ENCODE measurements at places on chromosomes 6 and 20. TPM values are rescaled to one million over a fixed set of nuclear protein-coding genes. Genes with fewer than 3 reads are reported as not detected.
A peak's percentile ranks its signal among the peaks of the same experiment; 100 is the strongest.

- no peak overlapping the region for H3K4me3 ChIP-seq
- H3K4me1 ChIP-seq, result no peaks in the 10 kb centered on the region
- DNase-seq, result no peak
- no peaks in the 10 kb centered on the region for H3K36me3 ChIP-seq
- H3K27ac ChIP-seq, result no peak overlapping the region
Observed at GRCh38 chr6:38427492-38428210, 212.1 kb downstream of the BTBD9 start.

The DACT2 gene
- total RNA-seq, result 0.35 TPM

- H3K27me3 ChIP-seq, result no peaks in the 10 kb centered on the region
- no peak overlapping the region for H3K27ac ChIP-seq
- H3K4me1 ChIP-seq, result no peaks in the 10 kb centered on the region
- H3K36me3 ChIP-seq, result no peaks in the 10 kb centered on the region
- H3K4me3 ChIP-seq, result no peak overlapping the region
Observed at GRCh38 chr6:68333442-68333841, 301.6 kb upstream of the ADGRB3 start.

DNA sequence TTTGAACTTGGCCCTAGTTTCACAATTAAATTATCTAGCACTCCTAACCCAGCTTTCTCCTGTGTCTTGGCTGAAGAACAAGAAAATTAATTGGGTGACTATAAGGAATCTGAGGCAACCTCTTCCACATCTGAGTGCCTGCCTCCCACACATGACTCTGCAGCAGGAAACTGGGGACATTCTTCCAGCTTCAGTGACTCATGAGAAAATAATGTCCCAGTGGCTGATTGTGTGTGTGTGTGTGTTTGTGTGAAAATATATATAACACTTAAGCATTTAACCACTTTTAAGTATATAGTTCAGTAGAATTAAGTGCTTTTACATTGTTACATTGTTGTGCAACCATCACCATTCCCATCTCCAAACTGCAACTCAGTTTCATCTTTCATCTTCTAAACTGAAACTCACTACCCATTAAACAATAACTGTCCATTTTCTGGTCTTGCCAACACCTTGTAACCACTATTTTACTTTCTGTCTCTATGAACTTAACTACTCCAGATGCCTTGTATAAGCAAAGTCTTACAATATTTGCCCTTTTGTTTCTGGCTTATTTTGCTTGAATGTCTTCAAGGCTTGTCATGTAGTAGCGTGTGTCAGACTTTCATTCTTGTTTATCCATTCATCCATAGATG lies 8.7 kb downstream of the TRIM38 start:
- no peaks in the 10 kb centered on the region for H3K36me3 ChIP-seq
- no peaks in the 10 kb centered on the region for H3K4me1 ChIP-seq
- DNase-seq, result no peak
- no peaks in the 10 kb centered on the region for H3K27me3 ChIP-seq
- no peak overlapping the region for H3K4me3 ChIP-seq
- H3K27ac ChIP-seq, result no peak overlapping the region

The THBD gene
- total RNA-seq, result 31.4 TPM

DNA sequence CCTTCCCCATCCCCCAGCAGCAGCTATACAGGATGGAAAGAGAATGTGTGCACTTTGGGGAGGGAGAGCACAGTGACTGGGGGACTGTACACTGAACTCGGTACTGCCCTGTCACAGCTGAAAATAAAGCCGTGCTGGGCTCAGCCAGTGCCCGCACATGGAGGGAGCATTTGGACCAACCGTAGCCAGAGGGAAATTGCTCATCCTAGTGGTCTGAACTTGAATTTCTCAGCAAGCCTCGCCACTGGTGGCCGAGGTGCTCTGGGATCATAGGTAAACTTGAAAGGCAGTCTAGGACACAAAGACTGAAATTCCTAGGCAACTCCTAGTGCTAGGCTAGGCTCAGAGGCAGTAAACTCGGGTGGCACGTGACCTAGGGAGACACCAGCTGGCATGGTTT lies 61.0 kb downstream of the DZANK1 start:
- no peak for DNase-seq
- no peak overlapping the region for H3K4me3 ChIP-seq
- no peaks in the 10 kb centered on the region for H3K36me3 ChIP-seq
- no peaks in the 10 kb centered on the region for H3K27me3 ChIP-seq
- H3K27ac ChIP-seq, result no peak overlapping the region
- no peaks in the 10 kb centered on the region for H3K4me1 ChIP-seq

DNA sequence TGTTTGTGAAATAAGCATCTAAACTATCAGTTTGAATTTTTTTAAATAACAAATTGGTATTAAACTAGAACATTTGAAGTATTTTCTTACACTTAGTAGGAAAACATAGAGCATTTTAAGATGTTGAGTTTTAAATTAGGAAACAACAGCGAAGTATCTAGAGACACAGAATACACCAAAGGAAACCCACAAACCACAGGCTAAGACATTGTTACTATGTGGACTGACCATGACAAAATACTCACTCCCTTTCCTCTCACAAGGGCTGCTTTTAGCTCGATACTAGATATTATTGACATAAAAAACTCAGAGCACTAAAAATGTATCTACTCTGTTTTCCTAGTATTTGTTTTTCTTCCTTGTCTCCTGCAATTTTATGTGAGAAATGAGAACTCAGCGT lies 266.0 kb upstream of the CITED2 start:
- DNase-seq, result no peak
- H3K27me3 ChIP-seq, result no peaks in the 10 kb centered on the region
- no peak overlapping the region for H3K4me3 ChIP-seq
- no peaks in the 10 kb centered on the region for H3K4me1 ChIP-seq

- no peaks in the 10 kb centered on the region for H3K27me3 ChIP-seq
- no peaks in the 10 kb centered on the region for H3K36me3 ChIP-seq
- no peak overlapping the region for H3K27ac ChIP-seq
- H3K4me3 ChIP-seq, result no peak overlapping the region
Observed at GRCh38 chr6:106446287-106446885, 85.9 kb downstream of the CRYBG1 start.

GRCh38 chr6:83852528-83853177 lies 507 bp upstream of the RIPPLY2 start:
- no peaks in the 10 kb centered on the region for H3K27me3 ChIP-seq
- DNase-seq, result no peak
- no peak overlapping the region for H3K27ac ChIP-seq
- peak overlapping the region; percentile 25 for H3K4me3 ChIP-seq

DNA sequence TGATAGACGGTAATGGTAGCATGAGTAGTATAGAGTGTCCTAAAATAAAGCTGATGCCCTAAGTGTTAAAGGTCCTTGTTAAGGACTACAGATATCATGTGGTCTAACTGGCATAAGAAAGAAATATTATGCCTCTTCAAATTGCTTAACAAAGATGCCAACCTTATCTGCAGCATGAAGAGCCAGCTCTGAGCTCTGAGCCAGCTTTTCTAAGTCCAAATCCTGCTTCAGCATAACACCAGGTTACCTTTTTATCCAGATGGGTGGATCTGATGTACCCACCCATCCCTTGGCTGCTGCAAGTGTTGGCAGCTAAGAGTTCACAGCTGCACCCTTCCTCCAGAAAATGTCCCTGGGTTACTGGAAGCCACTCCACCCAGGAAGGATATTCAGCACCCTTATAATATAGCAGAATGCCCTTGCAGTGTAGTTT lies 83.8 kb downstream of the TENT5A start:
- H3K36me3 ChIP-seq, result no peaks in the 10 kb centered on the region
- H3K27ac ChIP-seq, result no peak overlapping the region
- no peaks in the 10 kb centered on the region for H3K4me1 ChIP-seq

The IL20RA gene
- total RNA-seq, result 1.7 TPM

The EDN3 gene
- total RNA-seq, result 6.6 TPM

DNA sequence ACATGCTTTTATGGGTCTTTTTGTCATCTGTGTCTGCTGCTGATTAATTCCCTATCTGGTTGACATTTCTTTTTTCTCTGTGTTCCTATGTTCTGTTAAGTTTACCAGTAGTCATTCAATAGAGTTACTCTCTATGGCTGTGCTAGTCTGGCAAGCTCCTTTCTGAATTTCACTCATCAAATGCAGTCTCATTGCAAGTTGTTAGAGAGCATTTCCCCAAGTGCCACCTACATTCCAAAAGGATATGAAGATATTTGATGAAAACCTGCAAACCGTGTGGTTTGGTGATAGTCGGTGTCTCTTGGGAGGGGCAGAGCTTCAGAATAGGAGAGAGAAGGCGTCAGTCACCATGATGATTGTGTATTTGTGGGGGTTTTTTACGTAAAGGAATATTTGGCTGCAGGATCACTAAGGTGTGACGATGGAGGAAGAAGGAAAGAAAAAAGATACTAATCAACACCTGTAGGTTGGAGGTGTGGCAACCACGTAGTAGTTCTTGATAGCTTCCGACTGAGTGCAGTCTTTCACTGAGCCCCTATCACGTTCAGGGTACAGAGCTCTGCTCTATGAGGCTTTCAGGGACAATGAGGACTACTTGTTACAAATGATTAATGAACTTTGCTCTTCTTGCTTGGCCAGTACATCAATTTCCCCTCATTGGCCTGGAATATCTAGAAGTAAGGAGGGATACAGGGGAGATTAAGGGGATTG lies 73.1 kb upstream of the TNFAIP3 start:
- peaks cover 25% of the 10 kb centered on the region for H3K4me1 ChIP-seq
- H3K27ac ChIP-seq, result no peak overlapping the region
- no peak for DNase-seq
- no peaks in the 10 kb centered on the region for H3K27me3 ChIP-seq
- H3K36me3 ChIP-seq, result no peaks in the 10 kb centered on the region

DNA sequence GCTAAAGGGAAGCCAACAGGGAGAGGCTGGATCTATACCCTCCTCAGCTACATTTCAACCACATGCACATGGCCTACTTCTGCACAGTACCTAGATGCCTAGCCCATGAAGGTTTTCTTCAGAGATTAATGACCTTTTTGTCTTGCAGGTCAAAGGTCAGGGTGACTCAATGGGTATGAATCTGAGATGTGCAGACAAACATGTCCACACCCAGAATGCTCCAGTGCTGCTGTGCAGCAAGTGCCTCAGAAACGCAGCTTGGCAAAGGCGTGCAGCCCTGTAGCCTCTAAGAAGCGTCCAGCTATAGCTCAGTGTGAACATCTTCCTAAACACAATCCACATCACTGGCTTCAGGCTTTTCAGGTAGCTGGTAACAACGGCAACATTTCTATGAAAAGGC lies 24.4 kb downstream of the MAP1LC3A start:
- H3K27ac ChIP-seq, result peak overlapping the region; percentile 6
- H3K4me3 ChIP-seq, result no peak overlapping the region
- H3K27me3 ChIP-seq, result no peaks in the 10 kb centered on the region
- H3K36me3 ChIP-seq, result peaks cover 8% of the 10 kb centered on the region
- no peak for DNase-seq

DNA sequence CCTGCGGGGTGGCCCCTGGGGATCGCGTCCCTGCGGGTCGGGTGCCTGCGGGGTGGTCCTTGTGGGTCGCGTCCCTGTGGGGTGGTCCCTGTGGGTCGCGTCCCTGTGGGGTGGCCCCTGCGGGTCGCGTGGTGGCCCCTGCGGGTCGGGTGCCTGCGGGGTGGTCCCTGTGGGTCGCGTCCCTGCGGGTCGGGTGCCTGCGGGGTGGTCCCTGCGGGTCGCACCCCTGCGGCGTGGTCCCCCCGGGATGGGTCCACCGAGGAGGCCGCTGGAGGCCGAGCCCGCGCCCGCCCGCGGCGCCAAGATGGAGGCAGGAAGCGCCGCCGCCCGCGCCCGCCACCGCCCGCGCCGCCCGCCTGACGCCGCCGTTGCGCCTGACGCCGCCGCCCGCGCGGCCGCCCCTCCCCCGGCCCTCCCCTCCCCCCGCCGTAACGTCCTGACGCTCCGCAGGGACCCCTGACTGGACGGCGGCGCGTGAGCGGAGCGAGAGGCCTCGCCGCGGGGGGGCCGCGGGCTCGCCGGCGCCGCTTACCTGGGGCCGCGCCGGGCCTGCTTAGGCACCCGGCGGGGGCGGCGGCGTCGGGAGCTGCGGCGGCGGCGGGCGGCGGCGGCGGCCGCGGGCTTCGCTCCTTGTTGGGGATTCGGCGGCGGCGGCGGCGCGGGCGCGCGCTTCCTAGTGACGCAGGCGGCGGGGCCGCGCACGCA lies at the start of gene GMEB2:
Gene GMEB2 (minus strand): TSS at position 678 of the 705 bp plus-strand sequence. CDS start 7,704 bp downstream, outside the sequence.
- no peaks in the 10 kb centered on the region for H3K36me3 ChIP-seq
- H3K4me3 ChIP-seq, result peak within 1 kb of the TSS; percentile 100
- peak; percentile 92 for DNase-seq
- H3K27ac ChIP-seq, result peak within 1 kb of the TSS; percentile 96
- no peaks in the 10 kb centered on the region for H3K27me3 ChIP-seq

The FLRT3 gene
- total RNA-seq, result 8.8 TPM

- no peaks in the 10 kb centered on the region for H3K36me3 ChIP-seq
- H3K4me3 ChIP-seq, result no peak overlapping the region
- H3K27me3 ChIP-seq, result no peaks in the 10 kb centered on the region
Observed at GRCh38 chr20:11012975-11013374, 339.2 kb upstream of the JAG1 start.

GRCh38 chr20:59948828-59949720 lies 8.9 kb downstream of the FAM217B start:
- H3K27me3 ChIP-seq, result no peaks in the 10 kb centered on the region
- no peak overlapping the region for H3K4me3 ChIP-seq
- H3K36me3 ChIP-seq, result no peaks in the 10 kb centered on the region
- H3K4me1 ChIP-seq, result peaks cover 3% of the 10 kb centered on the region
- no peak for DNase-seq
- peak overlapping the region; percentile 10 for H3K27ac ChIP-seq

DNA sequence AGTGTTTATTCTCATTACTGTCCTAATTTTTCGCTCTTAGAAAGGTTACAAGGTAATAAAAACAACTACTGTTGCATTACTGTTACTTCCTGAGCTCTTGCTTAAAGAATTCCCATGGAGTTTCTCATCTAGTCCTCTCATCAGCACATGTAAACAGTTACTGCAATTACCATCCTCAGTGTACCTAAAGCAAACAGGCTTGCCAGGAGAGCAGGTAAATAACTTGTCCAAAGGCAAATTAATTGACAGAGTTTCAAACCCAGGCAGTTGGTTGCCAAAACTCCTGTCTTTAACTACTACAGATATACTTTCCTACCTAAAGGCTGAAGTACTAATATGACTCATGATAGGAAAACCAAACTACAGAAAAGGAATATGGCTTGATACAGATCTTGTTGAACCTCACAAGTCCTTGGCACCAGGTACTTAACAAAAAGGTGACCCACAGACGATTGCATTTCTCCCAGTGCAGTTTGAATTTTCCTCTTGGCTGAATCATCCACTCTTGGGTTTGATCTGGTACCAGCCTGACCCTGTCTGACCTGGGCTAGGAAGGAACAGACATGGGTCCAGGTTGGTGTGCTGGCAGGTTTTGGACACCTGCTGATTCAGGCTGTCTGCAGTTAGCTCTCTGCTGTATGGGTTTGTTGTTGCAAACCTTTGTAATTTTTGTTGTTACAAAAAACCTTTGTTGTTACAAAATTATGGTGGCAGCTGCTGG lies 153.0 kb downstream of the CFAP61 start:
- no peaks in the 10 kb centered on the region for H3K27me3 ChIP-seq
- H3K36me3 ChIP-seq, result no peaks in the 10 kb centered on the region
- no peak overlapping the region for H3K4me3 ChIP-seq

DNA sequence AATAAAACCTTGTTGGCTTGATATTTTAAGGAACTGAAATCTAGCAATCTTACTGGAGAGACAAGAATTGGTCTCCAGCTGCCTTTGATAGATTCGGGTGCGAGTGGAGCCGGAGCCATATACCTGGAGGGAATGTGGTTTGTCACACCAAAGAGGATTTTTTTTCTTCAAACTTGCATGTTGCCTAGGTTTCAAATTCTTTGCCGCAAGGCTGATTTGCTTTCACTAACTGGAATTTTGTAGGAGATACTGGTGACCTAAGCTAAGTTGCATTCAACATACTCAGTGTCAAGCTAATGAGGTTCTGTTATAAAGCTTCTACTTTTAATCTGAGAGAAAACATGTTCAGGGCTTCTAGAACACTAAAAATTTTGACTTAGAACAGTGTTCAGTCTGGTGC lies 39.7 kb upstream of the ASIP start:
- no peaks in the 10 kb centered on the region for H3K36me3 ChIP-seq
- DNase-seq, result no peak
- H3K4me1 ChIP-seq, result no peaks in the 10 kb centered on the region
- H3K27ac ChIP-seq, result no peak overlapping the region
- no peak overlapping the region for H3K4me3 ChIP-seq

The ACTL10 gene
- not detected for total RNA-seq

Data from Peyer's patch (tissue), 4 donors.